ENCODE measurements at places on chromosomes 2 and 18.

- DNase-seq = peak; percentile 55
These were observed 51.4 kb upstream of the SCN1A start for GRCh38 chr2:166179201-166179600.

- DNase-seq = peak; percentile 26
These were observed 41.9 kb upstream of the RAPGEF4 start for GRCh38 chr2:172693529-172694455.

- DNase-seq = no peak
These were observed 226.2 kb downstream of the TPGS2 start for GRCh38 chr18:36602620-36603019.

DNA sequence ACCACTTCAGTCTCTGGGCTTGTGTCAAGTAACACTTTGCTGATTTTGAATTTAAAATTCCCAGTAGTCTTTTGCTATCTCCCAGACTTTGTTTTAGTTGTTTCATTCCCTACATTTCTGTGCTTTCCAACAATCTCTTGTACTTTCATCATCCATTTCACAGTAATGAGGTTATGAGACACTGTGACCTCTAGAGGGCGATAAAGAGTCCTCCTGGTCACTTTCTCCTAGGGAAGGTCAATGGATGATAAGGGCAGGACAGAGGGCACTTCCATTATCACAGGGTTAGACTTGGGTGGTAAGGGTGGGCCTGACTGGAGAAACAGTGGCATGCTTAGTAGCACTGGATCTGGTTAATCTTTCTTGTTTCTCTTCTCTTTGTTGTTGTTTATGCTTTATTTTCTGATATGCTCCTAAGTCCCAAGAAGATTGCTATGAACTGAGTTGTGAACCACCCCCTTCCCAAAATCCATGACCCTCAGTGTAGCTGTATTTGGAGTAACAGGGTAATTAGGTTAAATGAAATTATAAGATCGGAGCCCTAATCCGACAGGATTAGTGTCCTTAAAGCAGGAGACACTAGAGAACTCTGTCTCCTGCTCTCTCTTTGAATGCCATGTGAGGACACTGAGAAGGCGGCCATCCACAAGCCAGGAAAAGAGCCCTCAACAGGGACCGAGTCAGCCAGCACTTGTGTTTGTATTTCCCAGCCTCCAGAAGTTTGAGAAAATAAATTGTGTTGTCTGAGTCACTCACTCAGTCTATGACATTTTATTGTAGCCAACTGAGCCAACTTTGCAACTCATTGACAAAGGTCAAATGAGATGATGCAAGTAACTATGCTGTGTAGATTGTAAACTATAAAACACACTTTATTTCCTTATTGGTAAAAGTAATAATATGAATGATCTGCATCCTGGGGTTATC, 779.2 kb downstream of the CNTNAP5 start:
- DNase-seq = peak; percentile 43

DNA sequence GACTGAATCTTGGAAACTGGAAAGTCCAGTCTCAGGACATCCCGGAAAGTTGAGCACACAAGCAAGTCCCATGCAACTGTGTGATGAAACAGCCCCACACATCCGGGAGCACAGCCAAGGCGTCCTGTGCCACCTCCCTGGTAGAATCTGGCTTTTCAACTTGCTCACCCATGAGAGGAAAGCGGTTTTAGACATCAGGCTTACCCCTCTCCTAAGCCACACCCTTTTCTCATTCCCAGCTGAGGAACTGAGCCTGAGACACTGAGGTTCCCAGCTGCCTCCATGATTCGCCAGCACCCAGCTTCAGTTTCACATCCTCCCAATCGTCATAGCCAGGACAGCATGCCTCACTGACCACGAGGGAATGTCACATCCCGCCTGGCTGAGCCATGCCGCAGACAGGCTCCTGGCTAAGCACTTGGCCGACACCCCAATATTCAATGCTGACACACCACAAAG, 60.3 kb downstream of the STEAP3 start:
- peak; percentile 98 for DNase-seq

- DNase-seq = no peak
These were observed 192.5 kb downstream of the EN1 start for GRCh38 chr2:118654945-118655344.
